ENCODE measurements at places on chromosomes 3 and 15.

DNA sequence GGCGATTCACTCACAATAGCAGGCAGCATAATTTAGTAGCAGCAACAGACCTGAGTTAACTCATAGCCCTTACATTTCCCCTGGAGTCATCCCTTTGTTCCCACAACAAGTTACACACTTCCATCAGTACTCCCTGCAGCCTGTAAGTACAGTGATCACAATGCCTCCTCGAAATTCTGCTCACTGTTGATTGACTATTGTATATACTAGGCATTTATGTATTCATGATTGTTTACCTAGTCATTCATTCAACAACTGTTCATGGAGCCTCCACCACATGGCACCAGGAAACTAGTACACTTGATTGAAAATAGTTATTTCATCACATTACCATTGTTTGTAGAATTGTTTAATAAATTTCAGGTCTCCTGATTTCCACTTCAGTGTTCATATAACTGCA, 71.4 kb upstream of the P3H2 start:
- no peak for DNase-seq

DNA sequence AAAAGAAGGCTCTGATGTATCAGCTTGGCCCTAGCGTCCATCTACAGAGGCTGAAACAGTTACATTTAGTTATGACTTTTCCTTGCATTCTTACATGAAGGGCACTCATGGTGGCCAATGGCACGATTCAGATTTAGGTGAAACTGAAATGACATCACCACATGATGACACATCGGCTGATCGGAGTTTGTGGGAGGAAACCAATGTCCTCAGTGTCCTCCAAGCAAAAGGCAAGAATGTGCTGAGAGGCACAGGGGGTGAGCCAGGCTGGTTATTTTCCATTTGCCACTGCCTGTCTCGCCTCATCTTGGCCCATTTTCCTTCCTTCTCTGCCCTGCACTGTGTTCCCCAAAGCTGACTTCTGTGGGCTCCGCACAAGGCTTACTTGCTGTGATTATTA, 34.4 kb downstream of the TARS3 start:
- no peak for DNase-seq

DNA sequence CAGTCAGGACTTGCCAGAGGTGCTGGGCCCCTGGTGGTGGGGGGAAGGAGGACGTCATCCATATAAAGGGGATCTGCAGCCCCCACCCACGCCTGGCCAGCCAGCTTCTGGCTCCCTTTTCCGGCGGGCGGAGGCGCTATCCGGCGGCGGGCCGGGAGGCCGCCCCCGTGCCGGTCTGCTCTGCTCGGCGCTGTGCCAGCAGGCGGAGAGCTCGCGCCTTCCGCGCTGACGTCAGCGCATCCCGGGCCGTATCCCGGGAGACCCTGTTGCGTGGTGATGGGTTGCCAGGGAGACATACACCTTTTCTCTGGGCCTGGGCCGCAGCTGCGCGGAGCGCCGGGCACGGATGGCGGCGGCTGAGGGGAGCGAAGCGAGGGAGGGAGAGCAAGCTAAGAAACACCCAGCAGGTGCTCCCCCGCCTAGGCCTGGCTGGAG, 1.1 kb downstream of the FAM131A start:
- no peak for DNase-seq

- DNase-seq, result no peak
Observed at GRCh38 chr3:29655015-29655747, 374.3 kb downstream of the RBMS3 start.

GRCh38 chr3:15053541-15053940, 11.6 kb downstream of the MRPS25 start:
- DNase-seq, result no peak

DNA sequence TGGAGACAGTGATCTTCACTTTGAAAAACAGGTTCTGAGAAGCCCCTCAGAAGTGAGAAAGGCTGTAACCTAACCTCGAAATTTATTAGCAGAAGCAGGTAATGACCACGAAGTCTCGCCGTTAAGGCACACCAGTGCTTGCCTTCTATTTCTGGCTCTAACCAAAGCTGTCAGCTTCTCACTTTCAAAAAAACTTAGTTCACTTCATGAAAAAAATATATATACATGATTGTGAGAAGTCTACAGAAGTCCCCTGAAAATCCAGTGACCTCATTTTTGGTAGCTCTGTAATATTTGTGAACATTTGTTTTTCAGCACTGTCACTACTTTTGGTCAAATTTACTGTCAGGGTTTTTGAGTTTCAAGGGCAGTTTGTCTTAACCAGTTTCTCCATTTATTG, 19.1 kb upstream of the AKAP13 start:
- DNase-seq, result no peak

DNA sequence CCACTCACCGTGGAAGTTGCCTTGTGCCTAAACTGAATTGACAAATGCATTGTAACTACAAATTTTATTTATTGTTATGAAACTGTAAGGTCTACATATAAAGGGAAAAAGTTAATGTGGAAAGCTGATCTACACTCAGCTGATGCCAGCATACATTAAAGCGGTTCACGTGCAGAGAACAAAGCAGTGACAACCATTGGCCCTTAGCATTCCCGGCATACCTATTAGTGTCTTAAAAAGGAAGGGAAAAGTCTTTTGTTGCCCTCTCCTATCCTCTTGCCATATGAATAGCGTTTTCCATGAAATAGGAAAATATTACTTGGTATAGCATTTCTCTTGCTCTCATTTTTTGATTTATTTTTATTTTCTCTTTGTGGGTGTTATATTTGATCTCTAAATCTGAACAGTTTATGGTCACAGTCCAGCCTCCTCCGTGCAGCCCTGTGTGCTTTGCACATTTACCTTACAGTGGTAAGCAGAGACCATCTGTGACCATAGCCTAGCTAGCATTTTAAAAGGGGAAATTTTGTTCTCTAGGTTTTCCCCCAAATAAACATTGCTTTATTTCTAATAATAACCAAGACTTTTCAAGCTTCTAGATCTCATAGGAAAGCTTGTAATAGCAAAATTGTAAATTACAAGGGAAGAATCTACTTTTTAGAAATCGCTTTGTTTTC, 89.7 kb upstream of the CGNL1 start:
- no peak for DNase-seq

GRCh38 chr3:3552761-3553160, 246.5 kb upstream of the LRRN1 start:
- no peak for DNase-seq

DNA sequence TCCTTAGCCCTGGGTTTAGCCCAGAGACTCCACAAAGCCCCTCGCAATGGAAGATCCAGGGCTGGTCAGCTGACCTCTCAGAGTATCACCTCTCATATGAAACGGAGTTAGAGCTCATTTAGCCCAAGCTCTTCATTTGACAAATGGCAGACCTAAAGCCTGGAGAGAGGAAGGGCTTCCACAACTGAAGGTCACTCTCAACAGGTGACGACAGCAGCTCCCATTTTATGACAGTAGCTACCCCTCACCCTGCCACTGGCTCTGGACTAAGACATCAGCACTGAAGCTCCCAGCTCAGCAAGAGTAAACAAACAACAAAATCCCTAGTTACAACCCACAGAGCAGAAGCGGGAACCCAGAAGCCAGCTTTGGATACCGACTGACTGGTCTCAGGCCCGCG, 33.7 kb downstream of the TLE3 start:
- DNase-seq, result no peak

- DNase-seq, result no peak
Observed at GRCh38 chr3:10915376-10915775, 77.2 kb upstream of the SLC6A1 start.

- DNase-seq, result no peak
Observed at GRCh38 chr3:166759736-166760513, 620.2 kb downstream of the ZBBX start.

DNA sequence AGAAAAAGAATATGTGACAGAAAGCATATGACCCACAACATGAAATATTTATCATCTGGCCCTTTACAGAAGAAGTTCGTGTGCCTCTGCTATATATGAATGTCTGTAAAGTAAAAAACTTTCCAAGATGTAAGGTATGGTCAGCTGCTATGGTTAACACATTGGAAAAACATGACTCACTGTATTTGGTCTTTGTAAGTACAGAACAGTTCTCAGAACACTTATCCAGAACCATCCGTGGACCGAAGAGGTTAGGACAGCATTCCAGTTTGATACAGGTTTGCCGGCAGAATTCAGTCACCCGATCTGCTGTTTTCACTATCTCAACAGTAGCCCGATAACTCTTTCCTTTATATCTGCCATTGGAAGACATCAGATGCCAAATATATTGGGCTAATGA, 13.5 kb upstream of the STIMATE start:
- DNase-seq, result no peak

DNA sequence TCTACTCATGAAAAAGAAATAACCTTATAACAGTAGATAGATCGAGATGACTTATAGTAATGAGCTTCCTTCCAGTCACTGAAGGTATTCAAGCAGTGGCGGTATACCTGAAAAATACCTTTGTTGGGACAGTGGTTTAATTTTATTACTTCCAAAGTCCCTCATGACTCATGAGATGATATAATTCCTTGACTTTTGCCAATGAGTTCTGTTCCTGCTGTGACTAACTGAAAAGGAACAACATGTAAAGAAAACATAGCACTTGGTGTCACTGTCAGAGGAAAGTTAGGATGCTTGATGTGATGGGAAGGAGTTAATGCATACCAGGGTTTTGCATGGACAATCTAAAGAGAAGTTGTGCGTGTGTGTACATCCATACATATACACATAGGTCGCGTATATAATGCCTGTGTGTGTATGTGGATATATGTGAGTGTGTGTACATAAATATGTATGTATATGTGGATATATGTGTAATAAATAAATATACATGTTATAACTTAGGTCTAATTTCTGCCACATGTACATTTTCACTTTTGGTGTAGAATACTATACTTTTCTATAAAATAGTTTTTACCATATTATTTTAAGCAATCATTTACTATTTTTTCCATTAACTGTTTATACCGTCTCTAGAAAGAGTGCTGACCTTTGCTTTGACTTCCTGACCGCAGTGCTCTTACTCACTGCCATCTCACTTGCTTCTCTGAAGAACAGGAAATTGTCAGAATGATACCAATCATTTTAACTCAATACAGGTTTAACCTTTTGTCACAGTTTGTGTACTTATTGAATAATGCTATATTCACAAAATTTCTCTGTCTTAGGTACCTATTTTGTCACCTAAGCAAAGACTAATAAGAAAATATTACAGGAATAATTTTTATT, 12.6 kb upstream of the PAK2 start:
- DNase-seq, result no peak

GRCh38 chr3:148809835-148810234, 17.8 kb upstream of the CPB1 start:
- DNase-seq, result no peak

- no peak for DNase-seq
Observed at GRCh38 chr3:141763088-141763750, at the start of gene GRK7. TSS of gene GRK7 (plus strand) at chr3:141763408. CDS start at chr3:141778285, 14,877 bp downstream.

DNA sequence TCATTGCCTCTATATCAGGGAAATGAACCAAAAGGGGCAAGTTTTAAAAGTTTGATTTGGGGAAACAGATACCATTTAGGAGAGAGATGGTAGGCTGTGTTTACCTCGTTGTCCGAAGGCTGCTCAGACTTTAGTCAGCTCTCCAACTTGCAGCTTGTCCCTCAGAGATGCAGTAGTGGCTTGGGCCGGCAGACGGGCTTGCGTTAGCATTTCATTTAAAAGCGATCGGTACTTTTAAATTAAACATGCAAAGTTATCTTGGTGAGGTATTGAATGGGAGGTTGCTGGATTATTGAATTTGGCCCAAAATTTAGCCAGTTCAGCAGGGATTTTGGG, 26.2 kb downstream of the EEFSEC start:
- no peak for DNase-seq

DNA sequence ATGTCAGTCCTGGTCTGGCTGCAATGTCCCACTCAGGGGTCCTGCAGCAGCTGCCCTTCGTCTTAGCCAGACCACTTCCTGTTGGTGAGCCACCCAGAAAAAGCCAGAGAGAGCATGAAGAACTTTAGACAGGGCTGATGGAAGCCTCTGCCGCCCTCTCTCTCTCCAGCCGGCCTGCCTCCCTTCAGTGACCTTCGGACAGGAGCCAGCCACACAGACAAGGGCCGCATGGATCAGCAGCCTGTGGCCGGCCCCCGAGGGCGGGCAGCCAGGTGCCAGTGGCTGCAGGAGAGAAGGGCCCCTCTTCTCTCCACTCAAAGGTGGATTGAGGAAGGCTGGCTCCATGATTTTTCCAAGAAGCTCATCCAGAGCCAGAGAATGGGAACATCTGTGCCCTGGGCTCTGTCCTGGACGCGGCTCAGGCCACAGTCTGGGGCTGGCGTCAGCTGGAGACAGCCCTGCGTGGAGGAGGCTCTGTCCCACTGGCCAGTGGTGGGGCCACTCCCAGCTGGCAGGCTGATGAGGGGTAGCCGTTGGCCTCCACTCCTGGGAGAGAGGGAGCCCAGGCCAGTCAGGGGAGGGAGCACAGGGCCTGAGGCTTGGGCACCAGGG, 42.9 kb downstream of the ISG20 start:
- DNase-seq, result no peak

- no peak for DNase-seq
Observed at GRCh38 chr3:164460851-164461250, 617.4 kb downstream of the SI start.

DNA sequence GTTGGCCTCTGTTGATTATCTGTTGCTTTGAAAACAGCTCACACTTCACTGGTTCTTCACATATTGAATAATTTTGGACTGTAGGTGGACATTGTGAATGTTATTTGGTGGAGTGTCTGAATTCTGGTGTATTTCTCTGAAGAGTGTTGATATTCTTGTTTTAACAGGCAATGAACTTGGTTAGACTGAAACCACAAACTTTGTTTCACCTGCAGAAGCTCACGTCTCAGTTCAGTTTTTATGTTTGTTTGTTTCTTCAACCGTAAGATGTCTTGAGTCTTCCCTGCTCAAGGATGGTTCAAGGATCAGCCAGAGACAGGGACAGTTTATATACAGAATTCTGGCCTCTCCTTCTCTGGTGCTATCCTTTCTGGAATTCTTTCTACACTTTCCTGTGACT, 43.6 kb downstream of the C3orf20 start:
- no peak for DNase-seq

GRCh38 chr3:123713211-123713610, 128.4 kb upstream of the HACD2 start:
- no peak for DNase-seq

DNA sequence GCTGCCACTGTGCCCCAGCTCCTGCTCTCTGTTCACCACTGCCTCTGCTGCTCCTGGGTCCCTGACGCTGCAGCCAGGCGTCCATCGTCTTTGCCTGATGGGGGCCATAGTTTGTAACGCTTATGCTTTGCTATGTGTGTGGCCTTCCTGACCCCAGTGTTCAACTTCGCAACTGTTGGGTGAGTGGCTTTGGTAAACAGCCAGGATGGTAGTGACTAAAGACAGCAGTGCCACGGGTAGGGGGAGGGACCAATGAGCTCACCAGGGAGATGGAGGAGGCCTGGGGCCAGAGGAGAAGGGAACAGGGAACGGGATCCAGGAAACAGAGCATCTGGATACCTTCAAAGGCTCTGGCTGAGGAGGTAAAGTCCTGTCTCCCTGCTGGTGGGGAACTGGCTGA, 75.9 kb upstream of the ALDH1L1 start:
- no peak for DNase-seq

Data from activated T-helper 1 cell treated with anti-CD3 and anti-CD28 coated beads, Interleukin-2, amount 50 U/mL, for 16 hours (primary cell).